CD4-positive, alpha-beta T cell treated with Interleukin-10 for 1 hour (primary cell): ENCODE measurements at places on chromosomes 5 and 9.

DNA sequence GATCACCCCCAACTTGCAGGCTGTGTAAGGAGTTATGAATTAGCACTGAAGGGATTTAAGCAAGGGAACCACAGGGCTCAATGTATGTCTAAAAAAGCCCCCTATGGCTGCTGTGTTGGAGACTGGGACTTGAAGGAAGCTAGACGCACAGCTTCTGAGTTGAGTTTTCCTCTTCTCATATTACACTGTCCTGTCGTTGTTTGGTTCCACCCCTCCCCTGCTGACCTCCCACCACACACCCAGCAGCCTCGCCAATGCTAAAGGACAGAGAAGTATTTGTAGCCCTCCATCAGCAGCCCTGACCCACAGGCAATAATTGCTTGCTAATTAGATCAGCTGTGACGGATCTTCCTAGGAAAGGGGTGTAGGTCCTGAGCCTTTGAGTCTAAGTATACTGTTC lies 15.1 kb upstream of the CARTPT start:
- no peak for DNase-seq

GRCh38 chr5:16540421-16540820 lies 74.8 kb upstream of the ZNF622 start:
- DNase-seq, result no peak

DNA sequence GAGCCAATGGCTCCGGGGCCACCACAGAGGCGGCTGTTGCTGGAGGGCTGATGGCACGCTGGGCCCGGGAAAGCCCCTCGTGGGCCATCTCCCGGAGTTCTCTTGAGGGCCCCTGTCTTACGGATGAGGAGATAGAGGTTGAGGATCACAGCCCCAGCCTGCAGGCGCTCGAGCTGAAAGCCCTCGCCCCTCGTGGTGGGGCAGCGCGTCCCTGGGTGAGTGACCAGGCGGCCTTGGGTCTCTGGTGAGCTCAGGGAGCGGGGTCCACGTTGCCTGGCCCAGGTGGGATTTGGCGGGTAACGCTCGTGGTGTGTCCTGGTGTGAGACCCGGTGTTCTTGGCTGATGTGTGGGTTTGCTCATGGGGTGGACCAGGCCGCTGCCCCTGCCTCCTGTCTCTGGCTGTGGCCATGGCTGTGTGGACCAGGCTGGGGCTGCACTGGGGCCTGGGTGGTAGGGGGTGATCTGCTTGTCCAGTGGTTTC lies 38.9 kb downstream of the RXRA start:
- DNase-seq, result no peak

DNA sequence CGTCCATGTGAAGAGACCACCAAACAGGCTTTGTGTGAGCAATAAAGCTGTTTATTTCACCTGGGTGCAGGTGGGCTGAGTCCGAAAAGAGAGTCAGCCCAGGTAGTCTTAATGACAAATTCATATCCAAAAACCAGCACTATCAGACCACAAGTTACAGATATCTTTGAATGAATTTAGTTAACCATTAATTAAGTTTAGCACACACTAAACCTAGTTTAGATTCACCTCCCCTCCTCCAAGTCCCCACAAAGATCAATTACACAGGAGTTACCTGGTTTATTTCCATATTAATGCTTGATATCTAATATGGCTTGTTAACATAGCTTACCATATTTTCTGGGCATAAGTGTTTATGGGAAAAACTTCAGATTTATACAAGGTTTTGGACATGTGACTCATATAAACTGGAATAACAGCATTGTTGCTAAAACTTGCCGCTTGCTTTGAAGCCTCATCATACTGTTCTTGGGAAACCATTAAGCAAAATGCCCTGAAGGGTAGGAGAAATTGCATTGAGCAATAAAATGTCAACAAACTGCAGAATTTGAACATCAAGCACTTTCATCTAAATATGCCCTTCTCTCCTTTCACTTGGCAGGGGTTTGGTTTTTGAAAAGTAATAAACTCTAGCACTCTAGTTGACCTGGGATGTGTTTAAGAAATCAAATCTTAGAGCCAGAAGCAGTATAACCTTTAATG lies 166.9 kb downstream of the SNCAIP start:
- no peak for DNase-seq

GRCh38 chr9:37390759-37391158 lies 31.7 kb upstream of the GRHPR start:
- DNase-seq, result peak; percentile 32

- DNase-seq, result no peak
Measured at GRCh38 chr5:72487177-72487576, 20.0 kb downstream of the ZNF366 start.

DNA sequence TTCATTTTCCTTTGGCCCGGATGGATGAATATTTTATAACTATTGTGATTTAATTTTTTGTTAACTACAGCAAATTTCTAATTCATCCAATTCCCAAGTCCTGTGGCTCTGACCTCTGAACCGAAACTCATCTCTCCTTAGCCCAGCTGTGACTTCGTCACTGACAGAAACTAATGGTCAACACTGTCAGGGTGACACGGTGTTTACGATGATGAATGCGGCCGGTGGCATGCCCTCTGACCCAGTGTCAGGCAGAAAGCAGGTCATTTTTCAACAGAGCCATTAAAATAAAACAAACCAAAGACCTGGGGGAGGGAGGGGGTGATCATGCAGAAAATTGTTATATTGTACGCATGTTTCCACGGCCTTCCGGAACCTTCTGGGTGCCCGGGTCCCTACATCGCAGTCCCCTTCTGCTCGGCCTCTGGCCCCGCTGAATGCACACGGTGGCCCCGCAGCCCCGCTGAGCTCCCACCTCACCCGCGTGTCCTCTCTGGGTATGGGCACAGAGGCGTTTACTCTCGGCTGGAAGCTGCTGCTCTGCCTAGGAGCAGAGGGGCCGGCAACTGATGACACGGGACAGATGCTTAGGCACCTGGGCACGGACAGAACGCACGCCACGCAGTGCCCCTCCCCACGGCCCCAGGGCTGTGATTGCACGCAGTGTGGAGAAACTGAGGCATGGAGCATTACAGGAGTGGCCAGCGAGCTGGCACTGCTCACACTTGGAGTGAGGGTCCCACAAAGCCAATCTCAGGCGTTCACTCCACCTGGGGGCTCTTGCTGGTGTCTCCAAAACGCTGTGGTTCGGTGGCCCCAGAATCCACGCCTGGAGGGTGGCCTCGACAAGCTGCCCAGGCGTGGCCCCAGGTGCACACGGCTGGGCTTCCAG lies 8.1 kb downstream of the CCDC187 start:
- DNase-seq, result no peak
